Left kidney (tissue), 8 donors: ENCODE measurements at places on chromosomes 13 and 19.

- DNase-seq, result no peak
These were observed 1.1 kb upstream of the APOE start for GRCh38 chr19:44904426-44904994.

GRCh38 chr19:4140237-4140711 lies 13.2 kb upstream of the CREB3L3 start:
- DNase-seq, result peak; percentile 33

DNA sequence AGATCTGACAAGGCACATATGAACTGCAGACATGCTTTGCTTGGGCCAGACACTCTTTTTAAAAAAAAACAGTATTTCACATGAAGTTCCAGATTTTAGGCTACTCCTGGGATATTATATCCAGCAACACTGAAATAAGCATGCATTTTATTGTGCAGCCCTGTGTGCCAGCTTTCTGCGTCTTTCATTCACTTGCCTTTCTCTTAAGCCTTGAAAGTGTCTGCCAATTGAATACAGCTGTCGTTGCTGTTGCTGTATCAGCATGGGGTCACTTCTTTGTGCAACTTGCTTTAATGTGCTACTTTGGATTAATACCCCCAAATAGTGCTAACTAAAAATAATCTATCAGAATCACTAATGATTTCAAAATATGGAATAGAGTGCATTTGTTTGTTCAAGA lies 657.8 kb downstream of the SLITRK6 start:
- no peak for DNase-seq

- DNase-seq, result no peak
These were observed 2.8 kb upstream of the ICAM1 start for GRCh38 chr19:10268071-10268470.

- DNase-seq, result no peak
These were observed 124.1 kb upstream of the SPACA7 start for GRCh38 chr13:112251930-112252585.

GRCh38 chr19:31070146-31071065 lies 278.8 kb downstream of the TSHZ3 start:
- no peak for DNase-seq

- DNase-seq, result no peak
These were observed 35.7 kb upstream of the SLC10A2 start for GRCh38 chr13:103101901-103102300.

DNA sequence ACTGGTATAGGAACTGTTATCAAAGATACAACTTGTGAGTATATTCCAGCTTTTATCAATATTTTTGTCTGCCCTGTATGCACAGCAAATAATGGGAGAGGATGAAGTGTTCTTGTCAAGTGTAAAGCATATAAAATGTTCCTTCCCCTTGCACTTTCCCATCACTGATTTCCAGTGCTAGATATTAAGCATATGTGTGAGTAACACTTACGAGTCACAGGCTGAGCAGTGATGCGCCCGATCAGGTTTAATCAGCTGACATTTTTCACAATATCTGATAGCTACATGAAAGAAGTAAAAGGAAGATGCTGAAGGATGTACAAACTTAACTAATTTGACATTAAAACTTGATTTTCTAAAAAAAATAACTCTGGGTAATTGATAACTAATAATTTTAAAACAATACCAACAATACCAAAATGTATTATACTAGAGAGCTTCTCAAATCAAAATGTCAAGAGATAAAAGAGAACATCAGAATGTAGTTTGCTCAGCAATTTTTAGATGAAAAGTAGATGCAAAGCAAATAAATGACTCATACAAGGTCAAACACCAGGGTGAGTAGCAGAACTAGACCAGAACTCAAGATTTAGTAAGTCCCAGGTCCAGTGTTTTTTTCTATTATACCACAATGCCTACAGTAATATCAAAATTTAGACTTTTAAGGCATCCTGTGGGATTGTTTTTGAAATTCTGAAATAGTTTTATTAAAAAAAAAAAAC lies 56.4 kb downstream of the ZDHHC20 start:
- no peak for DNase-seq

- DNase-seq, result no peak
These were observed 4.9 kb upstream of the ACP4 start for GRCh38 chr19:50785329-50785728.

DNA sequence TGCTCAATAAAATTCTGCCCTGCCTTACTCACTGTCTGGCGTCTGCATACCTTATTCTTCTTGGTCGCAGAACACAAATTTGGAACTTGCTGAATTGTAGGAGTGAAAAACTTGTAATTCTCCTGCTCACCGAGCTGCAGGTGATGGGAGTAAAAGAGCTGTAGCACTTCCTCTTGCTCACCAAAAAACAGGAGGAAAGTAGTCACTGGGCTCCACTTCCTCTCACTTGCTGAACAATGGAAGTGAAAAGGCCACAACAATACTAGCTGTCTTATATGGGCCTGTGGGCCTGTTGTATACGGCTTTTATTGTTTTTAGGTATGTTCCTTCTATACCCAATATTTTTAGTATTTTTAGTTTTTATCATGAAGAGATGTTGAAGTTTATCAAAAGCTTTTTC lies 978.7 kb downstream of the SLITRK5 start:
- no peak for DNase-seq

GRCh38 chr13:21796775-21797514 lies 126.1 kb downstream of the FGF9 start:
- DNase-seq, result no peak

DNA sequence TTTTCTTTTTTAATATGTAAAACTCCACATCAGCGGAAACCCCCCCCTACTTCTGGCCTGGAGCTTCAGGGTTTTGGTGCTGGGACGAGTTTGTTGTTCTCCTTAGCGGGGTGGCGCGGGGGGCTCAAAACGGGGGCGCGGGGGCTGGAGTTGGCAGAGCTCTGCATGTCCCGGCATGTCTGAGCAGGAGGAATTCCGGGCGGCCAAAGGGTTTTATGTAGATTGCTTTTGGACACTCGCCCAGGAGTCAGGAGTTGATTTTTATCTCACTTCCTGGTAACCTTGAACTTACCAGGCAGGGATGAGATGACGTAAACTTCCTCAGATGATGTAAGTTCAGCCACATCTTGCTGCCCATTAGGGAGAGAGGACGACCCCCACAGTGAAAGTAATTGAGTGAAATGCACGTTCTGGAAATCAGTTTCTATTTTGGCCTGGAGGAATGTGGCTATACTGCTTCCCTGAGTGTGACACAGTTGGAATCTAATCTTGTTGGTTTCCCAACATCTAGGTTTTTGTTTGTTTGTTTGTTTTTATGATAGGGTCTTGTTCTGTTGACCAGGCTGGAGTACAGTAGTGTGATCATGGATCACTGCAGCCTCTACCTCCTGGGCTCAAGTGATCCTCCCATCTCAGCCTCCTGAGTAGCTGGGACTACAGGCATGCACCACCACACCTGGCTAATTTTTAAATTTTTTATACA lies 21.0 kb upstream of the GDF15 start:
- peak; percentile 89 for DNase-seq

DNA sequence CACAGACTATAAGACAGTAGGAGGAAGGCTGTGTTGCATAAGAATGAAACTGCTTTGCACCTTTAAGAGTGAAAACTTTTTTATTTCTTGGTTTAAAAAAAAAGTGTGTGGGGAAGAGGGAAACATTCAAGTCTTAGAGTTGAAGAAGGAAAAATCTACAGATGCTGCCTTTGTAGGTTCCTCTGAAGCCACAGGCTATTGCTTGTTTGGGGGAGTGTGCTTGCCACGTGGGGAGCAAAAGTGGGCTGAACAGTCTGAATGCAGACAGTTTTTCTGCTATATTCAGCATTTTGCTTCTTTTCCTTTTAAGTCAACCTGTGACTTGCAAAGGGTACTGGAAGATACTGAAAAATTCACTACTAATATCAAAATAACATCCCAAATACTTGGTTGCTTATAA lies 36.9 kb downstream of the EFNB2 start:
- DNase-seq, result no peak

DNA sequence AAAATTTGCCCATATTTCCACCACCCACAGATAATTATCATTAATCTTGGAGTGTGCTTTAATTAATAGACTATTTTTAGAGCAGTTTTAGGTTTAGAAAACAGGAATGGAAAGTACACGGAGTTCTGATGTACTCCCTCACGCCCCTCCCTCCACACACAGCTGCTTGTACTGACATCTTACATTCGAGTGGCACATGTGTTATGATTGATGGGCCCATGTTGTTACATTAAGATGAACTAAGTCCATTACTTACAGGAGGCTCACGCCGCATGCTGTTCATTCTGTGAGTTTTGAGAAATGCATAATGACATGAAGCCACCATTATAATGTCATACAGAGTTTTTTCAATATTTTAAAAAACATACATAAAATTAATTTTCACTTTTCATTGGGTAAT lies 1.2 kb upstream of the SPATA13 start:
- DNase-seq, result no peak

- no peak for DNase-seq
These were observed 3.0 kb downstream of the OPA3 start for GRCh38 chr19:45581576-45581975.

DNA sequence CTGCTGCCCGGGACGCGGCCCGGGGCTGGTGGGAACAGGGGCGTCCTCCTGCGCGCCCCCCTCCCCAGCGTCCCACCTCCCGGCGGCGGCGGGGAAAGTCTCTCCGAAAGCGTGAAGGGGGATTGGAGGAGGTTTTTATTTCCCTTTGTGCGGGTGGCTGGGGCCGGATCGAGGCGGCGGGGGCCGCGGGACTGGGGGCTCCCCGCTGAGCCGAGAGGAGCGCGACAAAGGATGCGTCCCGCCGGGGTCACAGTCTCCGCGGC lies 132 bp downstream of the SHD start:
- no peak for DNase-seq

GRCh38 chr13:43303033-43303729 lies 279.8 kb downstream of the DNAJC15 start:
- peak; percentile 63 for DNase-seq

DNA sequence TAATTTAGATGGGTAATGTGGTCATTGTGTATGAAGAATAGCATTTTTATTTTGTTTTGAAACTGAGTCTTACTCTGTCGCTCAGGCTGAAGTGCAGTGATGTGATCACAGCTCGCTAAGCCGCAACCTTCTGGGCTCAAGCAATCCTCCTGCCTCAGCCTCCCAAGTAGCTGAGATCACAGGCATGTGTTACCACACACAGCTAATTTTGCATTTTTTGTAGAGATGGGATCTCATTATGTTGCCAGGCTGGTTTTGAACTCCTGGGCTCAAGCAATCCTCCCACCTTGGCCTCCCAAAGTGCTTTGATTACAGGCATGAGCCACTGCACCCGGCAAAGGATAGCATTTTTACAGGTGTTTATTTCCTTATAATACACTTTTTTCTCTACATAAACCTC lies 36.6 kb downstream of the SERTM1 start:
- DNase-seq, result no peak

GRCh38 chr19:34588249-34588648 lies 88.7 kb downstream of the SCGB2B2 start:
- no peak for DNase-seq

GRCh38 chr13:27381601-27382000 lies 42.8 kb upstream of the GTF3A start:
- DNase-seq, result no peak

- DNase-seq, result no peak
These were observed 128.7 kb downstream of the TSHZ3 start for GRCh38 chr19:31220540-31220939.

DNA sequence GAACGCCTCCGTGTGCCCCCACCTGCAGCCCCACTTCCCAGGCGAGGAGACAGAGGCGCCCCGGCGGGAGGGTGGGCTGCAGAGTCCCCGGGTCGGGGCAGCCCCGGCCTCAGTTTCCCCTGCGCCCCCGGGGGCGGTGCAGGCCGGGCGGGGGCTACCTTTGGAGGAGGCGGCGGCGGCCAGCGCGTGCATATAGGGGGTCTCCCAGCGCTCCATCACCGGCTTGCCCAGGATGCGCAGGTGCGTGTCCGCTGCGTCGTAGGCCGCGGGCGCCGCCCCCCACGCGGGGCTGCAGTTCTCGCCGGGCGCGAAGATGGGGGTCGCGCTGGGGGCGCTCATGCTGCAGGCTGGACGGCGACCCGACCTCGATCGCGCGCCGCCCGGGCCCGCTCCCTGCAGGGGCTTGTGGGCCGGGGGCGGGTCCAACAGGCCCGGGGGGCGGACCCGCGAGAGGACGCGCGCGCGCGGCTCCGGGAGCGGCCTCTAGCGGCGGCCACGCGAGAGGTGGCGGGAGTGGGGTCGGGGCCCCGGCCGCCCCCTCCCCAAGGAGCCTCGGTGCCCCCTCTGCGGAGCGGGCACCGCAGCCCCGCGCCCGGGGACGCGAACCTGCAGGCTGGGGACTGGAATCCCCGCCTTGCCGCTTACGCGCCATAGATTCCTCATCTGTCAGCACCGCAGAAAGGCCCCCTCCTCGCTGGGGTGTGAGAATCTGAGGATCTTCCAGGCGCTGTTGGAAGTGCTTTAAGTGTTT lies at the start of gene GAMT:
TSS of gene GAMT (minus strand) at position 405 of the 751 bp plus-strand sequence. CDS start at position 339, 66 bp downstream.
- DNase-seq, result no peak

DNA sequence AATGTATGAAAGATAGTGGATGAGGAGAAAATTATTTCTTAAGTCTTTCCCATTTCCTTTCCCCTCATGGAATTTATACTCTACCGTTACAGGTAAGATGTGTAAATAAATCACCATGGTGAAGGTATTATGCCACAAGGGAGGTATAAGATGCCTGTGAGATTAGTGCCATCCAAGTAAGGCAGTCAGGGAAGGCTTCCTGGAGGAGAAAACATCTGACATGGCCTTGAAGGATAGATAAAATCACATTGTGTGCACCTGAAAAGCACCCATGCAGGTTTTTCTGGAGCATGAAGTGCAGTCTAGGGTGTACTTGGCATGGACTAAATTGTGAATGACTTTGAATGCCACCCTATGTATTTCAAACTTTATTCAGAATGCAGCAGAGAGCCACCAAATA lies 15.3 kb downstream of the MBNL2 start:
- DNase-seq, result no peak

DNA sequence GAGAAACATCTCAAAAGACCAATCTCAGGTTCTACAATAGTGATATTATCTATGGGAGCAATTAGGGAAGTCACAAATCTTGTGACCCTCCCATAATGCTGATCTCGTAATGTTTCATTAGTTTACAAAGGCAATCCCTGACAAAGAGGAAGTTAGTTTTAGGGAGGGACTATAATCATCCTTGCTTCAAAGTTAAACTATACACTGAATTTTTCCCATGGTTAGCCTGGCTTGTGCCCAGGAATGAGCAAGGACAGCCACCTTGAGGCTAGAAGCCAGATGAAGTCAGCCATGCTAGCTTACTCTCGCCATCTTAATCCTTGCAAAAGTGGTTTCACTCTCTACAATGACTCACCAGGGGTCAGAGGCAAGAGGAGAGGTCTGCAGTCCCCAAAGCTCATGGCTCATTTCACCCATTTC lies 5.4 kb downstream of the CEACAM3 start:
- no peak for DNase-seq

GRCh38 chr13:24053519-24054251 lies 106.8 kb upstream of the SPATA13 start:
- DNase-seq, result peak; percentile 84

DNA sequence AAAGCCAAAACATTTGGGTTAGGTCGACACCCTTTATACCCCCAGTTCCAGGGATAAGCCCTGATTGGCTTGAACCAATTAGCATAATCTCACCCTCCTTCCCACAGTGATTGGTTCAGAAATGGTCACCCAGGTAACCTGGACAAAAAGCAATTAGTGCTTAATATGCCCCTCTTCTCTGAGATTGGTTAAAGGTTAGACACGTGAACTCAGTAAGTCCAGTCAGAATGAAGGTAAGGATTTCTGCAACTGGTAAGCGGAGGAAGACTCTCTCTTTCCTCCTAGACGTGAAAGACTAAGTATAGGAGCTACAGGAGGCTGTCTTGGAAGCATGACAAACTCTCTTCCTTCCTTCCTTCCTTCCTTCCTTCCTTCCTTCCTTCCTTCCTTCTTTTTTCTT lies 1.3 kb upstream of the PNMA8C start:
- DNase-seq, result no peak
